ENCODE measurements at places on chromosomes 3 and 15.

DNA sequence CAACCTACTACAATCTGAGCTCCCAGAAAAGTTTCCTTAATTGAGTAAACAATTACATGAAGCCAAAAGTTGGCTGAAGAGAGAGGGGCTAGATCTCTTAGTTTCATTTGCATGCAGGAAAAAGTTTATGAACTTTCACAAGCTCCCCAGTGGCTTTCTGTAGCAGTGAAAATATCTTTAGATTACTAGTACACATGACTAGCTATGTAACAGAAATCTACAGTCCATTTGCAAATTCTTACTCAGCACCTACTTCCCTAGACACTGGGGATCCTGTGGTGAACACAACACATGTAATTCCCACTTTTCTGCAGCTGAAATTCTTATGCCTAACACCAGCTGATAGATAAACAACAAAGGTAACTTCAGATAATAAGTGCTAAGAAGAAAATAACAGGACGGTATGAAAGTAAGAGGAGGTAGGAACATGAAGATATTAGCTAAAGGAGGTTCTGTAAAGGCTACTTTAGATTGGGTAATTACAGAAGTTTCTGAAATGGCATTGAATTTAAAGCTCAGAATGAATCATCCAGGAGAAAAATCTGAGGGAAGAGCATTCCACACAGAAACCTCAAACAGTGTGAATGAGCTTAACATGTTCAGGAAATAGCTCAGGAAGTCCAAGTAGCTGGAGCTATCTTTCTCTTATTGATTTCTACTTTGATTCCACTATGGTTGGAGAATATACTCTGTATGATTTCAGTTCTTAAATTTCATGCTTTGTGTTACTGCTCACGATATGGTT is 204.8 kb downstream of the MAGI1 start:
- no peak for DNase-seq

- no peak for DNase-seq
Measured at GRCh38 chr15:34714476-34715121, 40.2 kb downstream of the GJD2 start.

DNA sequence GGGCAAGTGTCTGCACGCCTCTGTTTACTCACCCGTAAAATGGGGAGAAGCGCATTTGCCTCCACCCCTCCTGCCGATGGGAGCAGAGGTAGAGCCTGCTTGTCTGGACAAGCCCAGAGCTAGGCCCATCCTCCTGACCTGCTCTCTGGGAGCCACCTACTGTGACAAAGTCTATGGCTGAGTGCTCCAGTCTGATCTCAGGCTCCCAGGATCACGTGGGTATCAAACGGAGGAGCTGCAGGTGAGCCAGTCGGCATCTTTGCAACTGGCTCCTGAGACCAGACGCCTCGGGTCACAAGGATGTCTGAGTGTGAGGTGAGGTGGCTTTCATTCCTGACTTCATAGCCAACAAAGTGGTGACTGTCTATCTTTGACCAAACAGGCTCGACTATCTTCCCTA is 2.1 kb upstream of the ALDH1A3 start:
- no peak for DNase-seq

GRCh38 chr3:103184772-103185171 is 750.0 kb downstream of the ZPLD1 start:
- no peak for DNase-seq

- DNase-seq = no peak
Measured at GRCh38 chr3:182795389-182795782, 2.1 kb downstream of the ATP11B start.

- DNase-seq = no peak
Measured at GRCh38 chr3:25130724-25131520, 297.1 kb upstream of the RARB start.

DNA sequence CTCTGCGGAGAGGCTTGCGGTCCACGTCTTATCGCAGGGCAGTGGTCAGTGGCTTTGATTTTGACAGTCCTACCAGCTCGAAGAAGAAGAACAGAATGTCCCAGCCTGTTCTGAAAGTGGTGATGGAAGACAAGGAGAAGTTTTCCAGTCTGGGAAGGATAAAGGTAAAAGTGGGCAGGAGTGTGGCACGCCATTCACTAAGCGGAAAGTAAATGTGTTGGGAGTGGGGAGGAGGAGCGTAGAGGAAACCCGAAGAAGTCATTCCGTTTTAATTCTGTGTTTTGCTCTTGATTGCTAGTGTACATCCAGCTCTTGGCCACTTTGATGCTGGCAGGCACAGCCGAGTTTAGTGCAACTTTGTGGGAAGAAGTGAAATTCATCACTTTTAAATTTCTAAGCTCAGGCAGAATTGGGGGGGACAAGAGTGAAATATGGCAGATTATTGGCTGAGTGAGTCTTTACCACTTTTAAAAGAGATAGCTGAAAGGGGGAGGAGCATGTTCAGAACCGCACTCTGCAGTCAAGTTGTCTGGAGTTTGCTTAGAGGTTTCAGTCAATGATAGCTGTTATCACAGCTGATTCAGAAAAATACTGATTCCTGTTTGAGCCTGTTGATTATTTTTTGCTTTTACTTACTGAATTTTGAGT is 1.8 kb downstream of the ARHGEF26 start:
- DNase-seq = no peak

DNA sequence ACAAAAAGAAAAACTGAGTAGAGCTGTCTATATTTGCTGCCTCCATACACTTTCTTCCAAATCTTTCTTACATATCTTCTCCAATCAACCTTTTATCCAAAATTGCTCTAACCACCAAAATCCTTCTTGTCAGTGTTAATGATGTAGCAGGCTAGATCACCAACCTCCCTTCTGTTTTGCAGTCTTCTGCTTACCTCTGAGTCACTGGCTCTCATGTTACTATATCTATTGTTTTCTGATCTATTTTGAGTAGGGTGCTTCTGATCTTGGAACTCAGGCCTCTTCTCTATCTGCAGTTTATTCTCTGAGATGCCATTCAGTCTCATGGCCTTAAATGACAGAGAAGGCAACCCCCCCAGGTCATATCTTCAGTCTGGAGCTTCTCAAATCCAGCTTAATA is 26.3 kb upstream of the AADAC start:
- no peak for DNase-seq

GRCh38 chr3:71057526-71057894 is 526.0 kb downstream of the FOXP1 start:
- no peak for DNase-seq

GRCh38 chr15:78334845-78335244 is 5.3 kb upstream of the CRABP1 start:
- no peak for DNase-seq

GRCh38 chr15:77966540-77967234 is 110.8 kb downstream of the TBC1D2B start:
- DNase-seq = no peak

- no peak for DNase-seq
Measured at GRCh38 chr3:150613034-150613433, 9.9 kb downstream of the SELENOT start.

DNA sequence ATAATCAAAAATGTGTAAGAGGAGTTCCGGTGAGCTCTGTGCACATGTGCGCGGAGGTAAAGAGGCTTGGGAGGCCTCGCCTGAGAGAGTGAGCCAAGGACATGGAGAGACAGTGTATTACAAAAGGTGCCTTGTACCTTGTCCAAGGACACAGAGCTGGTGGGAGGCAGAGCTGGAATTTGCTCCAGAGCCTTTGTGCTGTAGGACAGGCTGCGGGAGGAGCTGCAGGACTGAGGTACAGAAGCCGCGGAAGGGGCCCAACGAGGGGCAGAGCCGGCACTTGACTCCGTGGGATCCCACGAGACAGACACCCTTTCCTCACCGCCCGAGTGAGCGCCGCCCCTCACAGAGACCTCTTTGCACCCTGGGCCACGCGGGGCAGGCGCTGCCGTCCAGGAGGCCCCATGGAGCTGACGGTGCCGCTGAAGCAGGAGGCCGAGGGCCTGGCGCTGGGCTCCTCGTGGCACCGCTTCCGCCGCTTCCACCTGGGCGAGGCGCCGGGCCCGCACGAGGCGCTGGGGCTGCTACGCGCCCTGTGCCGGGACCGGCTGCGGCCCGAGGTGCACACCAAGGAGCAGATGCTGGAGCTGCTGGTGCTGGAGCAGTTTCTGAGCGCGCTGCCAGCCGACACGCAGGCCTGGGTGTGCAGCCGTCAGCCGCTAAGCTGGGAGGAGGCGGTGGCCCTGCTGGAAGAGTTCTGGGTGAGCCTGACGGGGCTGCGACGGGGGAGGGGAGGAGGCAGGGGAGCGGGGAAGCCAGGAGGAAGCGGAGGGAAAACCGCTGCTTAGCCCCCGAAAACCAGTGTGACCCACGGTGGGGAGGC is 68.7 kb downstream of the SLTM start:
- no peak for DNase-seq

DNA sequence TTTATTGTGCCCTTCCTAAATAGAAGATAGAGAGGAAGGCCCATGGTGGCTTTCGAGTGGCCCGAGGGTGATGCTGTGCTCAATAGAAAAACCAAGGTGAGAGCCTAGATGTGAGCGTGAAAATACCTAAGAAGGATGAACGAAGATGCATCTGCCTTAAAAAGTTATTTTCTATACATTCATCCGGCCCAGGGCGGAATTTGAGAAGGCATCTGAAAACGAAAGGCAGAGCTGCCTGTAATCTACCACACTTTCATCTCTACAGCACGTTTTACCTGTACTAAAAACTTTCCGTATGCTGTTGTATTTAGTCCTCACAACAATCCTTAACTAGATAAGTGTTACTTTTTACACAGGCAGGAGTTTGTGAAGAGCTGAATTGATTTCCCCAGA is 1.4 kb downstream of the DUT start:
- no peak for DNase-seq

- no peak for DNase-seq
Measured at GRCh38 chr15:57662091-57662744, 44.3 kb upstream of the POLR2M start.

DNA sequence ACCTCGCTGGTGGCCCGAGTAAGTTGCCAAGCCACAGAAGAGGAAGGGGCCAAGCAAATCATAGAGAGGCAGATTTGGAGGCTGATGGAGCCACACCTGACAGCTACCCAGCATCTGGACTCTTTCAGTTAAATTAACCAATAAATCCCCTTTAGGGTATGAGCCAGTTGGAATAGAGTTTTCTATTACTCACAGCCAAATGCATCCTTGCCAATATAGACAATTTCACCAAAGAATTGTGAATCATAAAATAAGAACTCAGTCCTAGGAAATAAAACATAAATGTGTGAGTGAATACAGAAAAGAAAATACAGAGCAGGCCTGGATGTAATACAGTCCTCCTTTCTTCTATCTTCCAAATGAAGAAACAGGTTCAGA is 161.6 kb upstream of the ANKRD28 start:
- no peak for DNase-seq

DNA sequence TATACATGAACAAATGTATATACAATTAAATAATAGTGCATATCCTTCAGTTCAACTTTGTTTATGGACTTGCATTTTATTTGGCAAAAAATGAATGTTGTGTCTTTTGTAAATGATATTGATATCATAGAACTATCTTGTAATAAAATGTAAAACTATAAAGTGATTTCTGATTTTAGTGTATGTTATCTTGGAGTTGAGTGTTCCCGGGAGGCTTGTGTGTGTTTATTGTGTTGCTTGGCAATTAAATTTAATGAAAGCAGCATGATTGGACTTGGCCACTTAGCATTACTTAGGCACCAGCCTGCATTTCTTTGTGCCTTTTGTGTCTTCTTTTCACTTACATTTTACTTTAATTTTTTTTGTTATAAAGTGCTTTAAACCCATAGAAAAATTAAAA is 10.6 kb downstream of the ARHGEF26 start:
- DNase-seq = no peak

DNA sequence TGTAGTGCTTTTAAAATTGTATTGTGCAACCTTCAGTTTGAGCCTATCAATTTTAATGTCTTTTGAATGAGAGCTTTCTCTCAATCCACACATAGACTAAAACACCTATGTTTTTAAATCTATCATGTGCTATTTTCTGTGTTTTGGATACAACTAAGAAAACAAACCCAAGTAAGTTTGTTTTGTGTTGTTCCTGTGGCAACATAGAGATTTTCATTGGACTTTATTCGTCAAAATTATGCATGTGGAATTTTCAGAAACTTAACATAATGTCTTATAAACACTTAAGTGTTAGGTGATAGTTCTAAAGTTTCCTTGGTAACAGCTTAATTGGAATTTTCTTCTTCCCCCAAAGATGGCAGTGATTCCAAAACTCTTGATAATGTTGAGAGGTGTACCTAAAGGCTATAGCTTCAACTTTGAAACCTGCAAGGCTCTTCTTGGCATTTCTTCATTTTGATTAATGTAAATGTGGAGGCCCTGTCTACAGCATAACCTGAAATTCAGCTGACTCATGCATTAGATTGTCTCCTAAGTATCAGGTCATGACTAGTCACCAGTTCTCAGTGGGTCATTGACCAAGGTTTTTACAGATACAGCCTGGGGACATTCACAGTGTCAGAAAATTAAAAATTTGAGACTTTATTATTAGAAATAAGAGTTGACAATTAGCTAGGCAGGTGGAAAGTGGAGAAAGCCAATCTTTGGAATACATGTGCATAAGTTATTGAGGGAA is 44.4 kb downstream of the COL6A5 start:
- no peak for DNase-seq

GRCh38 chr3:194247350-194247740 is 103.8 kb downstream of the CPN2 start:
- DNase-seq = no peak
